Lower leg skin (tissue), 4 donors: ENCODE measurements at places on chromosomes 1 and 21.

GRCh38 chr1:31761883-31762282, 2.3 kb downstream of the ADGRB2 start:
- DNase-seq: no peak

- DNase-seq: peak; percentile 92
Observed at GRCh38 chr1:112704934-112705627, 1.8 kb downstream of the RHOC start.

- DNase-seq: peak; percentile 1
Observed at GRCh38 chr21:36916718-36917117, 49.8 kb downstream of the HLCS start.

DNA sequence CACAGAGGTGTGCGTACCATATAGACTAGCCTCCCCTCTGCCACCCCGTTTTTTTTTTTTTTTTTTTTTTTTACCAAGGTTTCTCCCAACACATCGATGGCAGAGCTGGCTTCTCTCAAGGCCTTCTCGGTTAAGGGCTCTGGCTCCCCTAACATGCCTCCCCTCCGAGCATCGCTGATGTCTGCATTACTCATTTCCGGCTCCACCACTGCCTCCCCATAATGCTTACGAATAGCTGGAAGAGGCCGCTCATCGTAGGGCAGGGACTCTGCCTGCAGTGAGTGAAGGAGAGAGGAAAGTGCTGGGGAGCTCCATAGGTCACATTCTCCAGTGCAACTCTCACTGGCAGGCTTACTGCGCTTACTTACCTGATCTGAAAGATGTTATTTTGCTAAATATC, 20.6 kb downstream of the CEP104 start:
- no peak for DNase-seq

GRCh38 chr1:110004583-110004982, 20.0 kb downstream of the AHCYL1 start:
- no peak for DNase-seq

DNA sequence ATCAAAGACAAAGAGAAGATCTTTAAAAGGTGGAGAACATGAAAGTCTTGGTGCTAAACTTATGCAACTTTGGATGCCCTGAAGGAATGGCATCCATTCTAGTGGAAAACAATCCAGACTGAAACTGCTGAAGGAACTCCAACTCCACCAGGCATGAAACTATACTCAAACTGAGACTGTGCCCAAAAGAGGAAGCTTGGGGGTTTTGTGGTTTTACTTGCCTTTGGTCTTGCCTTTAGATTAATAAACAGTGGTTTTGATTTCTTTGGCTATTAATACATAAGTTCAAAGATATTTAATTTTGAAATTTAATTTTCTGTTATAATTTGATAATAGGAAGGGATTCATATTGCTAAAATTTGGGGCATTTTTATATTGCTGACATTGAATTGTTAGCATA, 17.4 kb upstream of the SLC30A10 start:
- DNase-seq: no peak

GRCh38 chr1:196577386-196577785, 30.9 kb downstream of the KCNT2 start:
- DNase-seq: no peak

DNA sequence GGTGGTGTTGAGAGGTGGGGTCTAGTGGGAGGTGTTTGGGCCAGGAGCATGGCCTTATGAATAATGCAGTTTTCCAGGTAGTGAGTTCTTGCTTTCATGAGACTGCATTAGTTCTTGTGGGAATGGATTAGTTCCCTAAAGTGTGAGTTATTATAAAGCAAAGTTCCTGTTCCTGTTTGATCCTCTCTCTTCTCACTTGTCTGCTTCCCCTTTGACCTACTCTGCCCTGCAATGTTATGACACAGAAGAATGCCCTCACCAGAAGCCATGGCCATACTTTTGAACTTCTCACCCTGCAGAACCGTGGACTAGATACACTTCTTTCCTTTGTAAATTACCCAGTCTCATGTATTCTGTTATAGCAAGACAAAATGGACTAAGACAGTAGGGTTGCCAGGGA, 53.6 kb downstream of the MAP3K7CL start:
- no peak for DNase-seq

GRCh38 chr1:156436141-156437036, 64.2 kb downstream of the MEF2D start:
- DNase-seq: no peak

- no peak for DNase-seq
Observed at GRCh38 chr1:211497489-211498045, 5.6 kb upstream of the RD3 start.

GRCh38 chr1:38474738-38475623, 384.6 kb downstream of the RRAGC start:
- DNase-seq: no peak
